ENCODE measurements at places on chromosomes 13 and 19.

DNA sequence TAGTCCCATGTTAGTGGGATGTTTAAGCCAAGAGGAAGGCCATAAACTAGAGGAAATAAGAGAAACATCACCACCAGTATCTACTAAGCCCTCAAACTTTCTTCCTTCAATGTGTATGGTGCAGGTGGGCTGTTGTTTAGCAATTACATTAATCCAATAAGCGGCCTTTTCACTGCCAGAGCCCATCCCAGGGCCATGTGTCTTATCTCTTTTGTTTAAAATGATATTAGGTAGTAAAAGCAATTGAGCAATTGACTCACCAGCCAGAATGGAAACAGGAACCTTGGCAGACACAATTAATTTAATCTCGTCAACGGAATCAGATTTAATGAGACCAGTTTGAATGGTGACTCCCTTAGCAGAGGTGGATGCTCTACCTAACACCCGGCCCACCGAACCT lies 1503.5 kb downstream of the UQCRFS1 start:
- no peak for DNase-seq

DNA sequence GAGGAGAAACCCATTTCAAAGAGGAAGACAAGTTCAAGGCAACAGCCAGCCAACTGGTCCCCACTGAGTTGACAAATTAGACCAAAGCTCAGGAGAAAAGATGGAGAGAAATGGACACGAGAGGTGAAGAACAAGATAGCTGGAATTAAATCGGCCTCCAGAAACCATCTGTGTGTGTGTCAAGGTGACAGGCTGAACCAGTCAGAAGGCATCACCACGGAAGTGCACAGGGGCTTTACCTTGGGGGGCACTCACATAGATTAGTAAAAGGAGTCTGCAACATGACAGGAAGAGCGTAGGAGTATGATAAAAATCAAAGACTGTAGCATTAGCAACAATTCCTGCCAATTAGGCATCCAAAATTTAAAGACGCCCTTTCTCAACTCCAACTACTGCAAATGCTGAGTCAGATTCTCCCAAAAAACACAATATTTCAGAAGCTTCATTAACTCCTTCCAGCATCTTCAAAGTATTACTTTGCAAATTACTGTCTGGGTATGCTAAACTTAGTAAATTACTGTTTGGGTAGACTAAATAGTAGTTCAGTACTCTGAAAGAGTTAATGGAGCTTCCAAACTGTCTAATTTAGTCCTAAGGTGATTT lies 66.2 kb downstream of the FOXO1 start:
- DNase-seq = no peak

DNA sequence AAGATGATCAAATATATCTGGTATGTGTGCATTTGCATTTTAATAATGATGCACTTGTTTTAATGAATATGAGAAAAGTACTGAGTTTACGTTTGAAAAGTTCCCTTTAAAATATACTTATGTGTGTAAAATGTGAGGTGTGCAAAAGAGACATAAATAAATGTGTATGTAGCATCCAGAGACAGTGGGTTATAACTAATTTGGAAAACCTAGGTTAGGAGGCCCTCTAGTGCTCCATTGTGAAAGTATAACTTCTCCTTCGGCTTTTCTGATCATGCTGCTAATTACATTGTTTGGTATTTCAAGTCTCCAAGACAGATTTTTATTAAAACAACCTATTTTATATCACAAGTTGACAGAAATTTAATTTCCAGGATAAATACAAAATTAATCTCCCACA lies 30.1 kb downstream of the SCEL start:
- DNase-seq = no peak

- no peak for DNase-seq
Observed at GRCh38 chr13:111893607-111894443, 173.1 kb upstream of the SOX1 start.

GRCh38 chr19:51187395-51188226 lies 37.3 kb upstream of the CD33 start:
- no peak for DNase-seq

DNA sequence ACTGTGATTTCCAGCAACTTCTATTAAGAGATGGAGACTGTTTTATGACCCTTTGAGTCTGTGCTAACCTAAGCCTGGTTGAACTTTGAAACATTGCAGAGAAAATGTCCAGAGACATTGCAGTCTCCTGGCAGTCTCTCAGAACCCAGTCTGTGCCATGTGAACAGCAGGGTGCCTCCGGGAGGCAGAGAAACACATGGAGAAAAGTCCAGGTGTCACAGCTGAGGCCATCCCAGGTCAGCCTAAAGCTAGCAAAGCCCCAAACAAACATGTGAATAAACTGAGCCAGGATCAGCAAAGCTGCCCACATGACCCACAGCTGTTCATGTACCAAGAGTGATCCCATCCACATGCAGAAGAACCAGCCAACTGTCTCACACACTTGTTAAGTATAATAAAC lies 7.8 kb downstream of the CYP4F11 start:
- DNase-seq = no peak

- DNase-seq = no peak
Observed at GRCh38 chr13:114066956-114067355, 65.5 kb downstream of the RASA3 start.

GRCh38 chr19:46124638-46125115 lies at the start of gene IGFL3:
Gene IGFL3 (minus strand): TSS chr19:46124688. CDS start chr19:46124649, 39 bp downstream.
- DNase-seq = no peak

- no peak for DNase-seq
Observed at GRCh38 chr13:107864543-107865317, 350.6 kb downstream of the LIG4 start.

DNA sequence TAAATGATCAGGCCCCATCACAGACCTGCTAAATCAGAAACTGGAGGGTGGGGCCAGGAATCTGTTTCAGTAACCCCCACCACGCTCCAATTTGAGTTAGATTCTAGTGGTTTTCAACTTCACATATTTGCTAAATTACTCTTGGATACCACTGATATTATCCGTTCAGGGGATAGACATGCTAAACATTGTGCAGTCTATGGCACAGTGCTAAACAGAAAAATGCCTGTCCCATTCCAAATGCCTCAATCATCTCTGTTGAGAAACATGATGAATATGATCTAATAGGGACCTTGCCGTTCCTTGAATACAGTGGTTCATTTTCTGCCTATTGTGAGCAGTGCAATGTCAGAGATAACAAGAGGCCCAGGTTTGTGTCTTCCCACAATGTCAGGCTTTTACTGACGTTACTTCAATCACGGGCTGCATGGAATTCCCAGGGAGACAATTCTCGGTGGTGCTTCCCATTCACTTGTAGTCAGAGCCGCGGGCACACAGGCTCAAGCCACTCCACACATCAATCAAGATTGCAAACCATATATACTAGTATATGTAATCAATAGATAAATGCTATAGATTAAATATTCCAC lies 52.7 kb downstream of the MYO16 start:
- DNase-seq = no peak

GRCh38 chr19:23799321-23799720 lies 40.6 kb upstream of the ZNF681 start:
- DNase-seq = peak; percentile 1

DNA sequence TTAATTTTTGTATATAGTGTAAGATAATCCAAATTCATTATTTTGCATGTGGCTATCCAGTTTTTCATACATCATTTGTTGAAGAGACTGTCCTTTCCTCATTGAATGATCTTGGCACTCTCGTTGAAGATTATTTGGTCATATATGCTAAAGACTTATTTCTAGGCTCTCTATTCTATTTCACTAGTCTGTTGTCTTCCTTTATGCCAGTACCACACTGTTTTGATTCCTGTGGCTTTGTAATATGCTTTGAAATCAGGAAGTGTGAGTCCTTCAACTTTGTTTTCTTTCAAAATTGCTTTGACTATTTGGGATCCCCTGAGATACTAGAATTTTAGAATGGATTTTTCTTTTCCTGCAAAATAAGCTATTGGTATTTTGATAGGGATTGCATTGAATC lies 24.5 kb downstream of the FNDC3A start:
- DNase-seq = no peak

GRCh38 chr13:60369242-60369641 lies 27.8 kb upstream of the TDRD3 start:
- no peak for DNase-seq

GRCh38 chr19:56748378-56748777 lies 76.8 kb upstream of the ZNF835 start:
- DNase-seq = no peak

DNA sequence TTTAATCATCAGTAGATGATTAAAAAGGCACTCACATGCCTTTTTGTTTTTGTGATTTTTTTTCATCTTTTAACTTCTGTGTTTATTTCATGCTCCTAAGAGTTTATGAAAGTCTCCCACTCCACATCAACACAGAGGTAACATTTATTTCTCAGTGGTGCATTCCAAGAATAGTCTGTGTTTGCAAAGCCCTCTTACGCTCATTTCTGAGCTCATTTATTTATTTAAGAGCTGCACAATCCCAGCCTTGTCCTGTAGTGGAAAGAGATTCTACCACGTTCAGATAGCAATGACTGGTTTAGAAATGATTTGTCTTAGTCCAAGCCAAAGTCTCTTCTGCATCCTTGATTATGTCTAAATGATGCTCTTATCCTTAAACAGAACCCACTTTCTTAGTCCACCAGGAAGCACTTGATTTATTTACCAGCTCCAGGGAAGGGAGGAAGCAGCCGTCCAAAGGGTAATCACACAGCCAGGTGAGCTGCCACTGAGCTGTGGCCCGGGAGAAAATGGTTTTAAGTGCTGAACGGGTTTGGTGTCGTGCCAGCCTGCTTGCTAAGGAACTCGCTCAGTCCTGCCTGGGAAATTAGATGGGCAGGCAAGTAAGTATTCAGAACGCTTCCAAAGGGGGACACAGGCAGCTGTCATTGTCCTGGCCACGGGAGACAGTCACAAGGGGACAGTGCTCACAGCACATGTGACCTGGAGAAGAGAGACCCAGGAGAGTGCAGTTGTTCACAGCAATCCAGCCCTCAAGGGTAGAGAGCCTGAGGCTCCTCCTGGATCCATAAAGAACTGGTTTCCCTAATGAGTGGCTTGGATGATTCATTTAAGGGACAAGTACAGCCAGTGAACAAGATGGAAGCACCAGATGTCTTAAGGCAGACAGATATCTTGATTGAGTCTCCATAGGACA lies 131.8 kb upstream of the WASF3 start:
- no peak for DNase-seq

DNA sequence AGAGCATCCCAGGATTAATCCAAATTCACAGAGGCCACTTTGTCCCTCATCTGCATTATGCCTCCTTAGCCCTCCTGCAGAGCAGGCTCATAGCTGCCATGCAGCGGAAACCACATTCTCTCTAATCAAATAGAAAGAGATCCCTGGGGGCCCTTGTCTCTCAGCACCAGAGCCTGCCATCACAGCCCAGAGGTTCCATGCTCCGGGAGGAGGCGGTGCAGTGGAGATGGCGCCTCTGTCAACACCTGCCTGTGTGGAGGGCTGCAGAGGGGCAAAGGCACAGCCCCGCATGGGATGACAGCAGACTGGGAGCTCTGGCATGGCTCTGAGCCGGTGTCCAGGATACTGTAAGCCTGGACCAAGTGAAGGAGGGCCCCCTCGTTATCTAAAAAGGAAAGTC lies 111.3 kb downstream of the SLC7A1 start:
- DNase-seq = no peak

- peak; percentile 4 for DNase-seq
Observed at GRCh38 chr19:12092065-12092867, 27.7 kb downstream of the ZNF844 start.

DNA sequence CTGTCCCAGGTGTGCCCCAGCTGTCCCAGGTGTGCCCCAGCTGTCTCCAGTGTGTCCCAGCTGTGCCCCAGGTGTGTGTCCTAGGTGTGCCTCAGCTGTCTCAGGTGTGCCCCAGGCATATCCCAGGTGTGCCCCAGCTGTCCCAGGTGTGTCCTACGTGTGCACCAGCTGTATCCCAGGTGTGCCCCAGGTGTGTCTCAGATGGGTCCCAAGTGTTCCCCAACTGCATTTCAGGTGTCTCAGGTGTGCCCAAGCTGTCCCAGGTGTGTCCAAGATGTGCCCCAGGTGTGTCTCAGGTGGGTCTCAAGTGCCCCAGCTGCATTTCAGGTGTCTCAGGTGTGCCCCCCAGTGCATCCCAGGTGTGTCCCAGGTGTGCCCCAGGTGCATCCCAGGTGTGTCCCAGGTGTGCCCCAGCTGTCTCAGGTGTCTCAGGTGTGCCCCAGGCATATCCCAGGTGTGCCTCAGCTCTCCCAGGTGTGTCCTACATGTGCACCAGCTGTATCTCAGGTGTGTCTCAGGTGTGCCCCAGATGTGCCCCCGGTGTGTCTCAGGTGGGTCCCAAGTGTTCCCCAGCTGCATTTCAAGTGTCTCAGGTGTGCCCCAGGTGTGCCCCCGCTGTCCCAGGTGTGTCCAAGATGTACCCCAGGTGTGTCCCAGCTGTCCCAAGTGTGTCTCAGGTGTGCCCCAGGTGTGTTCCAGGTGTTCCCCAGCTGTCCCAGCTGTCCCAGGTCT lies 1.3 kb upstream of the GRK1 start:
- no peak for DNase-seq

- DNase-seq = no peak
Observed at GRCh38 chr13:35780613-35781012, 304.1 kb upstream of the MAB21L1 start.

GRCh38 chr19:49119411-49120324 lies at the start of gene PPFIA3:
Gene PPFIA3 (plus strand): TSS chr19:49119544. CDS start chr19:49127874, 8,330 bp downstream.
- DNase-seq = no peak

DNA sequence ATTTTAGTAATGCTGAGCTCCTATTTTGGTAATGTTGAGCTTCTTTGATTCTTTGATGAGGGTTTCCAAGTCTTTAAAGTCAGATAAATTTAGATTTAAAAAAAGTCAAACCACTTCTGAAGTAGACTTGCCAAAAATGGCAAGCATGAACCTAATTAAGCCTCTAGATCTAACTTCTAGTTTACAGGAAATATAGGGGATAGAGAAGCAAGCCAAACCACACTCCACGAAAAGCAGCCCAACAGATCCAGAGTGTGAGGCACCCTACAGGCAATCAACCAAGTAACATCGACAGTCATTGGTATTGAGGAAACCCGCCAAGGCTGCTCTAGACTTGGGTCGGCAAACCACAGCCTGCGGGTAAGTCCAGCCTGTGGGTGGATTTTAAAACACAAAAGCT lies 3.7 kb downstream of the GGACT start:
- no peak for DNase-seq

DNA sequence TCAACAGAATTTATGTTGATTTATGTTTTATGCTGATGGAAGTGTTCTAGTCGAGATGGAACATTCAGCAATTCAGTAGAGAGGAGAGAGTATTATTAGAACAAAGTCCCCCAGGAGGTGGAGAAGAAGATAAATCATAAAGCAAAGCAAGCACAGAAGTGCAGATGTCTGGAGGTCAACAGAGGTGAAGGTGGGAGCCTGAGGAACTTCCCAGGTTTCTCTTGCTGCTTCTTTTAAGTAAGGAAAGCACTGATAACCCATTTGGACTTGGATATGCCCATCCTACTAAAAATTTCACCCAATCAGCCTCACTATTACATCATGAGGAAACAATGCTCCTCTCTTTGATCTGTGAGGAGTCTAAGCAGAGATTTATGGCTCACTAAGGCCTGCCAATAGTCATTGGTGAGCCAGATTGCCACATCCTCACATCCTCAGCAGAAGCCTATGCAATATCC lies 98.8 kb downstream of the EPSTI1 start:
- no peak for DNase-seq

All from activated CD4-positive, CD25-positive, alpha-beta regulatory T cell treated with anti-CD3 and anti-CD28 coated beads, Interleukin-2, amount 50 U/mL, for 16 hours (primary cell).